T-helper 2 cell (primary cell): ENCODE measurements at places on chromosomes 3 and 15.
A peak's percentile ranks its signal among the peaks of the same experiment; 100 is the strongest.

DNA sequence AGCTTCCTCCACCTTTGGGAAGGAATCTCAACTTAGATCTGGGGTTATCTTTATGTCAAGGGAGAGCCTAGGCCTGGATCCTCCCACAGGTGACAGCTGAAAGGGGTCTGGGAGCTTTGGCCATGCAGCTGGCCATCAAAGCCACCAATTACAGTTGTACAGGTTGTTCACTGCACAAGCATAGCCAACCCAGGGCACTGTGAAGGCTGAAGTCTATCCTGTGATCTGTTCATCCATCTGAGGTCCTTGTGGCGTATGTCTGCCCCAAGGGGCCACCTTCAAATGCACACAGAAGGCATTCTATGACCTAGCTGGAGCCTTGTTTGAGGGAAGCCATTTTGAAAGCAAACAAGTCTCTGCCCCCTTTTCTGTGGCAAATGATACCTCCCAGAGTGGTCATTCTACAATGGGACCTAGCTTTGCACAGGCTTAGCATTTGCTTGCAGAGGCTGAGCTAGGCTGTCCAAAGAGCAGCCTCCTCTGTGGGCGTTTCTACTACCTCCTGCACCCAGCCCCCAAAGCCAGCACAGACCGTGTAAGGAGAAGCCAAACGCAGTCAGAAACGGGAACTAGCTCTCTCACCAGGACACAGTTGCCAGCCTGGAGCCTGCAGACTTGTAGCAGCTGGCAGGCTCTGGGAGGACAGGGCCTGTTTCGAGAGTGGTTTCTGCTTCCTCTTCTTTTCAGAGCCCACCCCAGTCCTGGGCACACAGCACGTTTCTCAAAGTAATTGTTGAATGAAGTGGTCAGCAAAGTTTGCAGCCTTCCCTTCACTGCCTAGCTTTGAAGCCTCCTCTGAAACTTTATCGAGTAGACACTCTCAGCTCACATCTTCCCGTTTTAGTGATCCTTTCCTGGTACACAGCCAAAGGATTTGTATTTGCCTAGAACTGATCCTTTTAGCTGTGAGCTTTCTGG lies 157.3 kb upstream of the SMAD3 start:
- DNase-seq: no peak

DNA sequence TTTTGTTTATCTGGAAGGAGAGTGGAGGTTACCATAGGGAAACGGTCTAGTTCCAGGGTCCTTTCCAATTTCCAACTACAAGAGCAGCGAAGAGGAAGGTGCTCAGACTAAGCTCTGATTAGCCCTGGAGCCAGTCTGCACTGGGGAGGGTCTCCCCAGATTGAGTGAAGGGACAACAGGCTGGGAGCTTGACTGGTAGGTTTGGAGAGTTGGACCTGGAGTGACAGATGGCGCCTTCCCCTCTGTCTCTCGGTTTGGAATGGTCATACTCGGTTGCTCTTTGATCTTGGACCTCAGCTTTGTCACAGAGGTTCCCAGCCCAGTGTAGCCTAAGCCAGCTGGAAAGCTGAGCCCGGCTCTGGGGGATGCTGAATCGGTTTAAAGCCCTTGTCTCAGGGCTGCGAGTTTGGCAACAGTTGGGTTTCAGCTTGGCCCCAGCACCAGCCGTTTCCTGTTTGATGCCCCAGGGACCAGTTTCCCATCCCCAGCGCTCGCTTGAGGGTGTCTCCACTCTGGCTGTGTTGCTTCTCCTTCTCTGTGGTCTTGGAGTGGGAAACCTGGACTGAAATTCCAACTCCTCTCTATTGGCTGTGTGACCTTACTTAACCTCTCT lies 53.1 kb upstream of the ULK4 start:
- no peak for DNase-seq

DNA sequence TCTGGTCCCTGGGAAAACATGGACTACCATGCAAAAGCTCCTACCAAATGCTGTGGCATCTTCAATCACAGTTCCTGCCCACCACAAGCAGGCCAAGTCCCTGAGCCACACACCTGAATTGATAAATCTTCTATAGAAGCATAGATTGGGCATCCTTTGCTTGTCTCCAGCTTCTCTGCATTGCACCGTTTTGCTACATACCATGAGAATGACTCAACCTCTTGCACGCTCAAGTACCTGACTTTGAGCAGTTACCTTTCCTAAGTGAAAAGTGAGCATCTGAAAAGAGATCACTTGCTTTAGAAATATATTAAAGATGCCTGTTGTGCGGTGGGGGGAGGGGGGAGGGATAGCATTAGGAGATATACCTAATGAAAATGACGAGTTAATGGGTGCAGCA lies 31.3 kb downstream of the GATM start:
- no peak for DNase-seq

GRCh38 chr3:67947808-67948508 lies 293.5 kb upstream of the SUCLG2 start:
- peak; percentile 59 for DNase-seq

- no peak for DNase-seq
These were observed 26.9 kb upstream of the CACNA2D2 start for GRCh38 chr3:50530001-50530970.

DNA sequence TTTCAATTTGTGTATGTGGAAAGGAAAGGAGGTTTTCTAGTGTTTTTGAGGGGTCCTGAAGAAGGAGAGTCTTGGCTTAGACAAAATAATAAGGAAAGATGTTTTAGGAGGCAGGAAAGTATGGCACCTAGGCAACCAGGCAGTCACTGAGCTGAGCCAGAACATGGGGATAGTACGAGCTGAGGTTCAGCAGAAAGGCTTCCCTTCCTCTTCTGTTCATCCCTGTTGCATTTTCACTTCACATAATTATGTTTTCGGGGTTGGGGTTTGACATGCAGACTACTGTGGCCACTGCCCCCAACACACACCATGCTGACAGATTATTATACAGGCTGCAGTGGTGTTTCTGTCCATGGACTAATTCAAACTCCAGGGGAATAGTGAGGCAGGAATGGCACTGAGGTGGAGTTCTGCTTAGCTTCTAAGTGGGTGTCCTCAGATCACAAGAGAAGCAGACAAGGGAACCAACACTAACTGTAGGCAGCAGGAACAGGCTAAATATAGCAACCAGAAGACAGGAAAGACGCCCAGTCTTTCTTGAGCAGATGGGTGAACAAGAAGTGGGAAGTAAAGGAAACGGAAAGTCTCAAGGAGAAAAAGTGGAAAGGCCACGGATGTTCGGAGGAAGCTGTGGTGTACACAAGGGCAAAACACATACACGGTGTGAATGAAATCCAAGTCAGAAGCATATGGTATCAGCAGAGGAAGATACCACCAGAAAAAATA lies 305.8 kb downstream of the PLCL2 start:
- DNase-seq: no peak

GRCh38 chr15:67931861-67932260 lies 92.0 kb upstream of the RNU6-1 start:
- no peak for DNase-seq

DNA sequence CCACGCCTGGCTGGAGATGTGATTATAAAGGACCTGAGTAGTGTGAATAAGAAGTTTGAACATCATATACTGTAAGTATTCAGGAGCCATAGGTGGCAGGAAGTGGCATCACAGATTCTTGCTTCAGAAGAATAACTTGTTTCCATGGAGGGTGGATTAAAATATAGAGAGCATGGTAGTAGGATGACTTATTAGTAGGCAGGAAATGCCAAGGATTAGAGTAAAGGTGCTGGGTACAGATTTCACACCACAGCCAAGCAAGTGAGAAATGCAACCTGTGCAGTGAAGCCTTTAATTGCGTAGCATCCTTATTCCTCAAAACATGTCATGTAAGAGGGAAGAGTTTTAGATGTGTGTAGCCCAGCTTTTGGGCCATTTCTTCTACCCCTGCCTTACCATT lies 30.8 kb downstream of the IFT122 start:
- DNase-seq: no peak
